ENCODE measurements at places on chromosomes 6 and 20.

DNA sequence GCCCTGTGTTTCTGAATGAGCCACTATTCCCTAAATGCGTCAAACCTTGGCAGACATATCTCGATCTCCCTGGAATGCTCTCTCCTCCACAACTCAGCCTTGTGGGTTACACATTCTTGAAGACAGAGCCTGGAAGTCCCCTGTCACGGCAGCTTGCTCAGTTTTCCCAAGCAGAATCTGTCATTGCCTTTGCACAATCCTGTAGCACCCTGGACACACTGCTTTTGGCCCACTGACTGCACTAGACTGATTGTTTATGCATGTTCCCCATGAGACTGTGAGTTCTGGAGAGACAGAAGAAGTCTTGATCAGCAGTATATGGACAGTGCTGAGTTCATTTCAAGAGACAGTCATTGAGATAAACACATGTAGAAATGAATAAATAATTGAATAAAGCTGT lies 406.7 kb downstream of the CD83 start:
- no peak for DNase-seq

GRCh38 chr20:64044484-64045247 lies 4.8 kb downstream of the SOX18 start:
- no peak for DNase-seq

DNA sequence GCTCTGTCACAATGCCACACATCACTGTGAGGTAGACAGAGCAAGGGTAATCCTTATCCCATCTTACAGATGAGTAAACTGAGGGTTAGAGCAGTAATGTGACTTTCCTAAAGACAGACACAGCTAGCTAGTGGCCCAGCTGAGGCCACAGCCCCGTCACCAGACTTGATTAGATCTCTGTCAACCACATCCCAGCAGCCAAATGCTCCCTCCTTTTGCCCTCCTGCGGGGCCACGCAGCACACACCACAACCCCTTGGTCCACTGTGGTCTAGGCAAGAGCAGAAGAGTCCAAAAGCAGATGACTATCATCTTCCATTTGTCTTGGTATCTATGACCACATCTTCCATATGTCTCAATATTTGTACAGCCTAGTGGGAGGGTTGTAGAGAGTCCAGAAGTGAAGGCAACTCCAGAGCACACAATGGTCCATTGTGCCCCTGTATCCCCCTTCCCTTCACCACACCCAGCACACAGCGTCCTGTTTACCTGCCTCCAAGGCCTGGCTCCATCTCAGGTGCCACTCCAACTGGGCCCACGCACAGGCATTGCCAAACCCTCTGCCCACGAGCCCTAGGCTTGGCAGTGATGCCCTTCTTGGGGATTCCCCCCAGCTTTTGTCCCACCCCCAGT lies 47.1 kb upstream of the FOXP4 start:
- DNase-seq, result no peak

- DNase-seq, result no peak
Measured at GRCh38 chr6:52834481-52834880, 6.1 kb downstream of the GSTA5 start.

DNA sequence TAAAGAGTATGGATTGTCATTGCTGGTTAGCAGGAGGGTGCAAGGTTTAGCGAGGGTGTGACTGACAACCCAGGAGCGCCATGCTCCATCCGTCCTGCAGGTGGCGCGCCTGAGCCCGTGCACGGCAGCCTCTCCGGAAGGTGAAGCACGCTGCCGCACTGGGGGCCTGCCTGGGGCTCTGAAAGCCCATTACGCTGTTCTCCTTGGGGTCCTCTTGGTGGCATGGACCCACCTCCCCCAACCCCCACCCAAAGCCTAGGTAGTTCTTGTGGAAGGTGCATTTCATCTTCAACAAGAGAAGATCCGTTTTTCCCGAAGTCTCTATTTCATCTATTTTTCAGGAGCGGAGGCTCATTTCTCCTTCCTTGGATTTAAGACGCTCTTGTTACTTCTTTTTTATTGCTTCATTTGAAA lies 197.4 kb upstream of the KCNG1 start:
- no peak for DNase-seq

DNA sequence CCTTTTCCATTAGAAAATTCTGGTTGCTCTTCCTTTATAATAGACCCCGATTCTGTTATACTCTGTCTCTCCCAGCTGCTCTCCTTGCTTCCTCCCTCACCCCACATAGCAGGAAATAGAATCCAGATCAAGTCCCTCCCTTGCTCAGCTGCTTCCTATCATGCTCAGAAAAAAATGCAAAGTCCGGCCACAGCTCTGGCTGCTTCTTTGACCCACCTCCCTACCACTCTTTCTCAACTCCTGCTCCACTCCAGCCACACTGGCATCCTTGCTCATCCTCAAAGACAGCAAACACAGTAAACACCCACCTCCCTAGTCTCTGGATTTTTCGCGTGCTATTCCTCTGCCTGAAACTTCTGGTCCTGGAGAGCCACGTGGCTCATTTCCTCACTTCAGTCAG lies 9.1 kb upstream of the SLC22A16 start:
- no peak for DNase-seq

GRCh38 chr6:11218538-11219399 lies 13.7 kb downstream of the NEDD9 start:
- DNase-seq, result peak; percentile 10

GRCh38 chr6:119308991-119309657 lies 40.4 kb downstream of the MAN1A1 start:
- no peak for DNase-seq

GRCh38 chr20:52263757-52264156 lies 72.2 kb upstream of the ZFP64 start:
- DNase-seq, result no peak

- DNase-seq, result no peak
Measured at GRCh38 chr20:3900187-3900604, 11.0 kb downstream of the PANK2 start.

- DNase-seq, result no peak
Measured at GRCh38 chr20:40655451-40655850, 33.6 kb downstream of the MAFB start.

DNA sequence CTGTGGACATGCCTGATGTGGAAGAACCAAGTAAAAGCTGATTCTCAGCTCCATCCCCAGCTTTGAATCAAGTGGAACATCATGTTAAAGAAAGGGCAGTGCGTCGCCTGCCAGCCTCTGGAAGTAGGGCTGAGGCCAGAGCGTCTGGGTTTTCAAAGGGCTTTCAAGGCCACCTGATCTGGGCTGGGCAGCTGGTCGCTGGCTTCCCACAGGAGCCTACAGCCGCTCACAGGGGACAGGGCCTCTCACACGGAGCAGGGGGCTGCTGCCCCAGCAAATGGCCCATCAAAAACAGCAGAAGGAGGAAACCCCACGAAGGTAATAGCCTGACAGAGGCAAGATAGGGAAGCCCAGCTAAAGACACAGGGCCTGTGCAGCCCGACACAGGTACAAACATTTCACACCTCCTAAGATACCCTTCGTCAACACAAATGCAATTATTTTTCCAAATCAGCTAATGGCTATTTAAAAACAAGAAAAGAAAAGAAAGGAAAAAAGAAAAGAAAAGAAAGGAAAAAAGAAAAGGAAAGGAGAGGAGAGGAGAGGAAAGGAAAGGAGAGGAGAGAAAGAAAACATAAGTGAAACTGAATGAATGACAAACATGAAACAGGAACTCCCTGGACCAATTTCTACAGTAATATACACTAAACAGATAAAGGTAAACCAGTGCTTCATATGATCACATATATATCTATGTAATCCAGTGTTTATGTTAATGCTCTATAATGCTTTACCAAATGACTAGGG lies 24.8 kb downstream of the RRBP1 start:
- no peak for DNase-seq

DNA sequence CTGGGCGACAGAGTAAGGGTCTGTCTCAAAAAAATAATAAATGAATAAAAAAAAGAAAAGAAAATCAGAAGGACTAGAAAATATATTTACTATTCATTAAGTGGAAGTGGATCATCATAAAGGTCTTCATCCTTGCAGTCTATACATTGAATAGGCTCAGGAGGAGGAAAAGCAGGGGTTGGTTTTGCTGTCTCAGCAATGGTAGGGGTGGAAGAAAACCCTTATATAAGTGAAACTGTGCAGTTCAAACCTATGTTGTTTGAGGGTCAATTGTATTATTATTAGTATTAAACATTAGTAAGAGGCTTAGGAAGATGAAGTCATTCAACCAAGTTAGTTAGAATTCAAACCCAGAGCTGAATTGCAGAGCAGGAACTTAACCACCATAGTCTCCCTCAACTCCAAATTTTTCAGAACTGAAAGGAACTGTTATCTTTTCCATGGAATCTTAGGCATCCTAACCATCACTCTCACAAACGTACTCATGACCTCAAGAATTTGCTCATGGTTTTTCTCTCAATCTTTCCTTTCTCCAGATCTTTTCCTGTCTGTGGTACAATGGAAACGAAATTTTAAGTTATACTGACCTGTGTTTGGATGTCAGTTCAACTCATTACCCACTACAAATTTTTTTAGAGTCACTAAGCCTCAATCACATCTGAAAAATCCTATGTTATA lies 7.7 kb upstream of the SMIM13 start:
- no peak for DNase-seq

DNA sequence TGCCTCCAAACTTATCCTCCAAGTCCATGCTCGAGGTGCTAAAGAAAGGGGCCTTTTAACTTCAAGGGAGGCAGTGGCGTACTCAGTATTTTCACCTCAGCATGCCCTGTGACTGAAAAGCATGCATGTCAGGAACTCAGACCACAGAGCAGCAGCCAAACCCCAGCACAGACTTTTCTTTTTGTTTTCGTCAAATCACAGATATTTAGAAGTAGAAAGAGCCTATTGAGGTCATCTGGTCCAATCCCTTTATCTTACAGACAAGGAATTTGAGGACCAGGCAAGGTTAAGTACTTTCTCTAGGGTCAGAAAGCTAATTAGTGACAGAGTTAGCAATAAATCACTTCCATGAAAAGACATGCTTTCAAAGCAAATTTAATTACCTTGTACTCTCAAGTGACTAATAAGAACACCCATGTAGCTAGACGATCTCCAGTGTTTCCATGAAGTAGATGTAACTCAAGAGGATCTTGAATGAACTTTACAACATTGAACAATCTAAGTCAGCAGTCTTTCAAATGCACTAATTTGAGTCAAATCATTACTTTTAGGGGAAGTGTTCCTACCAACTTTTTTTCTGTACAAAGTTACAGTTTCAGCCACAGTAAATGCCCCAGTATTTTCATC lies 35.9 kb downstream of the MOXD1 start:
- no peak for DNase-seq

DNA sequence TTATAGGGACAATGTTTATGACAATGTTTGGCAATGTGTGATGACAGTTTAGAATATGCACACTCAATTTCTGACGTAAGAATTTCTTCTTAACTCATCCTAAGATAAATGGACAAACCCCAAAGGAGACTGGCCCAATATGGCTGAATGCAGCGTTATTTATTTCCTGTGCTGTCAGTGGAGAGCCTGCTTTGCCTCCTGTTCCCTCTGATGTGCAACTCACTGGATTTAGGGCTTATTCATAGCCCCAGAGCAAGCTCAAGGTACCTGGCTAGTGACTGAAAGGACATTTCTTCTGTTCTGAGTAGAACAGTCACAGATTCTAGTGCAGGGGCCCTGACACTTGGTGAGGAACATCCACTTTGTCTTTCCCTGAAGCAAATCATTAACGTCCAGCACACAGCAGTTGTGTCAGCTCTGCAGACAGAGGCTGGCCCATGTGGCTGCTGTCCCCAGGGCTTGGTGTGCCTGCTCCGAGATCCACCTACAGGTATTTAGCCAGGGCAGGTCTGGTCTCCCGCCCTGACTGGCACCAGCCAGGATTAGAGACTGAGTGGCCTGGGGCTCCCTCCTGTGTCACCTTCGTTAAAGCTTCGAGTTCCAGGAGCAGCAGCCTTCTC lies 64.8 kb downstream of the FARS2 start:
- no peak for DNase-seq

- no peak for DNase-seq
Measured at GRCh38 chr6:167134448-167135328, 11.8 kb downstream of the CCR6 start.

DNA sequence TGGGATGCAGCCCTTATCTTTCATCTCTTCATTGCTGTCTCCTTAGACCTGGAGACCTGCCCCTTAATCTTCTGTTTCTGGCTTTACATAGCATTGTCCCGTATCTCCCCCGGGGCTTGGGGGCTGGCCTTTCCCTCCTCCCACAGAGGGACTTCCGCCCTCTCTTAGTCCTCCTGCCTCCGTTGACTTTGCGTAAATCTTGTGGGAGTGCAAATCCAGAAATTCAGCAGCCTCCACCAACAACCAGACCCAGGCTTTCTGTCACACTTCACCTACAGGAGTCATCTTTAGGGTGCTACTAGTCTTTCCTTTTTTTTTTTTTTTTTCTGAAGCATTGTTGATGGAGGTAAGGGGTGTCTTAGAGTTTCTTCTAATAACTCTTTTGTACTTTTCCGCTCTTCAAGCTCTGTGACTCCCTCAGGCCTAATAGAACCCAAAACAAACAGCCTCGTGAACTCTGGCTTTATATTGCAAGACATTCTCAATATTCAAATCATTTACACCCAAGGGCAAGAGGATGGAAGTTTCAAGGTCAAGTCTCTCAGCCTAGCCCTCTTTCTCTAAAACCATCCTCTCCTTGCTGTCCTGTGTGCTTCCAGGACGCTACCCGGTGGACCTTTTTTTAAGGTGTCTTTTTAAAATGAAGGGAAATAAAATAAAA lies 66.2 kb downstream of the RREB1 start:
- no peak for DNase-seq

DNA sequence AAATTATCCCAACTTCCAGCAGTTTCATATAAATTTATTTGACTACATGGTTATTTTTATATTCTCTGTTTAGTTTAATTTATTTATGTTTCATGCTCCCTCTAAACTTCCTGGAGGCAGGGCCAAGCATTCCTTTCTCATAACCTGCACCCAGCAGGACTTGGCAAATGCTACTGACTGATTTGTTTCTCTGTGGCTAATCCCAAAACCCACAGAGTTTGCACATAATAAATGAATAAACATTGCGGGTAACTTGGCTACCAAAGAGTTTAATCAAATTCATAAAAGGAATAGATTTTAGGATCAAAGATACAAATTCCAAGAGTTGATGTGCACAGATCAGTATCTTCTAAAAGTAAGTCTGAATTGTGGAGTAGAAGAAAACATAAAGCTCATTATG lies 239.5 kb downstream of the SLC35F1 start:
- no peak for DNase-seq

- no peak for DNase-seq
Measured at GRCh38 chr6:130434174-130434873, 68.5 kb downstream of the TMEM200A start.

- no peak for DNase-seq
Measured at GRCh38 chr20:22556565-22557056, 27.8 kb downstream of the FOXA2 start.

- DNase-seq, result no peak
Measured at GRCh38 chr6:87105823-87106222, 10.9 kb upstream of the CGA start.

DNA sequence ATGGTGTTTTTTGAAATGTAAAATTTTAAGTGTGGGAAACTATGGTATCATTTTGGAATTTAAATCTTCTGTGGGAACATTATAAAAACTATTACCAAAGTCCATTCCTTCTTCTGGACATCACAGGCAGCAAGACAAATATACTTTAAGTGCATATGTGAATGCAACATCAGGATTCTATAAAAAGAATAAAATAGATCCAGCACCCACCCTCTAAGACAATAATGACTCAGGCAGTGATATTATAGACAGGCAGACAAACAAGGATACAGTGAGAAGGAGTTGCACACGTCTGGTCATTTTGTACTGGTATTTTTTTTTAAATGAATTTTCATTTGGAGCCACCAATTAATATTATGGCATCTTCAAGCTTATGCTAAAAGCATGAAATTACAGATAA lies 21.1 kb upstream of the NEDD9 start:
- DNase-seq, result no peak

- DNase-seq, result no peak
Measured at GRCh38 chr6:116577486-116577885, 6.2 kb downstream of the RWDD1 start.

Data from C1 segment of cervical spinal cord (tissue), 14 donors.